HS-5 (cell line): ENCODE measurements at places on chromosomes 16 and 17.

DNA sequence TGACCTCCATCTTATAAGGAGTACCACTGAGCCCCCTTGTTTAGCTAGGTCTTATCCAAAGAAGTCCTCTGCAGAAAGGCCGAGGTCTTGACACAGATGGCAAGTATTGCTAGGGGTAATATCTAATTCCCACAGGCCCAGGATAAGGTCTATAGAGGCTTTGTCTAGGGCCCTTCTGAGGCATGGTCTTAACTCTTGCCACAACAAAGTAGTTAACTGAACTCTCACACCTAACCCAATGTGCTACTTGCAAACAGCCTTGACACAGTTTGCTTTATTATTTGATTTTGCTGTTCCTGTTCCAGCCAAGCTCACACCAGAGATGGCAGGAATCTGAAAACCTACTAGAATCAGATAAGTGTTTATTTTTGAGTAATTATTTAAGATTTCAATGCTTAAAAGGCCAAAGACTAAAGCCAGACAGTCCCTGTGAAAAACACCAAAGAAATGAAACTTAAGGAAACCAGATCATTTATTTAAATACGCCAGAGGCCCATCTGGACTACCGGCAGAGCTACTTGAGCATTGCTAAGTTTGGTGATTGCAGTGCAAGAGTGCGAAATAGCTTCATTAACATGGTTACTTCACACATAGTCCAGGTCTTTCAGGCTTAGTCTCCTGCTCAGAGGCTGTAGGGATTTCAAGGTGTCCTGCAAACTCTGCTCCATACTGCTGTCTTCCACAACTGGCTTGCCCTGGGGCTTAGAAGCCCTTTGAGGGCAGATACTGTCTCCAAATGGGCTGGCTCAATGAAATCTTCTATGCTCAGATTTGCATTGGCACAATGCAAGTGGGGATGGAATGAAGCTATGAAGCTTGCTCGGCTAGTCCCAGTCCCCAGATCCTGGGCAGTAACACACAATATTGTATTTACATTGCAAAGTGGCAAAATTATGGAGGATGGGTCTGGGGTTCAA, 28.5 kb upstream of the SUPT4H1 start:
- no peak for DNase-seq

DNA sequence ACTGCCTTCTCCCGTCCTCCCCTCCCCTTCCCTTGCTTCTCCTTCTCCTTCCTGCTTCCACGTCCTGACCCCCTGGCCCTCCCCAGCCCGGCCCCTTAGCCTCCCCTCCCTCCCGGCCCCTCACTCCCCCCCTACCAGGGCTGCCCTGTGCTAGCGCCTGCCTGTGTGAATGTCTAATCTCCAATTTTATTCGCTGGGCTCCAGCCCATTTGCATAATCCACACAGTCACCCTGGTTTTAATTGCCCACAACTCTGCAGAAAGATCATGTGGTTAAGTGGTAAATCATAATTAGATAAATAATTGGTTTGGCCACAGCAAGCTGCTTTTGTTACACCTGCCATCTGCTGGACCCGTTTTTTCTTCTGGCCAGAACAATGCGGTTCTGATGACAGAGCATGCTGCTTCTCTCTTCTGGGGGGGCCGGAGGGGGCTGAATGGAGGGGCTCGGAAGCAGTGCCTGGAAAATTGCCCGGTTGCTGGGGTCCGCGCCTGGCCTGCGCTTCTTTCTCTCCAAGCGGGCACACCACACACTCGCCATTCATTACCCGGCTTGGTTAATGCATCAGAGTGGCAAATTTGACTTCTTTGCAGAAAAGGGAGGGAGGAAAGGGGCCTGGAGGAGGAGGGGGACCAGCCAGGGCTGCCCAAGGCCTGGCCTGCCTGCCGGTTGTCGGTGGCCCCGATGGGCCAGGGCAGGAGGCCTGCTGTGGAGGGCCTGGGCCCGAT, 19.5 kb upstream of the GSE1 start:
- DNase-seq, result no peak

- DNase-seq, result no peak
Measured at GRCh38 chr17:82937411-82938371, 97.9 kb upstream of the ZNF750 start.

GRCh38 chr17:76007131-76007849, 6.6 kb downstream of the CDK3 start:
- no peak for DNase-seq

- peak; percentile 39 for DNase-seq
Measured at GRCh38 chr17:69523244-69523861, 108.9 kb downstream of the MAP2K6 start.

DNA sequence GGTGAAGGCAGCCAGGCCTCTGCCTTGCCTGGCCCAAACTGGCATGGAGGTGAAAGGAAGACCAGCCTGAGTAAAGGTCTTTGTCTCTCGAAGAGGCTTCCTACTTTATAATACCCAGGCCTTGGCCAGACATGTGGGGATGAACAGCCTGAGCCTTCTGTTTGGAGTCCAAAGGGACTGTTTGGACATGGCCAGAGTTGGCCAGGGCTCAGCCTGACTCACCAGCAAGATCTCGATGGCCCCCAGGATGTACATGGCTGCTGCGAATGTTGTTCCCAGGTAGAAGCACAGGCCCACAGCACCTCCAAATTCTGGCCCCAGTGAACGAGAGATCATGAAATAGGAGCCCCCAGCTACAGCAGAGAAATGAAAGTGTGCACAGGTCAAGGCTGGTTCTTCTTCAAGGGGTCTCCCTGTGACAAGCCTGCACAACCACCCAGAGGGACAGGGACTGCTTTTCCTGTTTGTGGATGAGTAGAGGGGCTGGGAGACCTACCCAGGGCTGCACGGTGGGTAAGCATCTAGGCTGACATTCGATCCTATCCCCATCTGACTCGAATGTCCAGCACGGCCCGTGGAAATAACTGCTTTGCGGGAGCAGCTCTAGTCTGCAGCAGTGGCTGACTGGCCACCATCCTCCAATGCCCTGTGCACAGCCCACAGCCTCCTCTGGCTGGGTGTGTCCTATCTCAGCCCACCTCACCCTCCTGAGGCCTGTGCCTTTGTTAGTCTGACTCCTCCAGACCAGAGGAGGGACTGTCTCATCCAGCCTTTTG, 10.7 kb upstream of the LCAT start:
- no peak for DNase-seq

DNA sequence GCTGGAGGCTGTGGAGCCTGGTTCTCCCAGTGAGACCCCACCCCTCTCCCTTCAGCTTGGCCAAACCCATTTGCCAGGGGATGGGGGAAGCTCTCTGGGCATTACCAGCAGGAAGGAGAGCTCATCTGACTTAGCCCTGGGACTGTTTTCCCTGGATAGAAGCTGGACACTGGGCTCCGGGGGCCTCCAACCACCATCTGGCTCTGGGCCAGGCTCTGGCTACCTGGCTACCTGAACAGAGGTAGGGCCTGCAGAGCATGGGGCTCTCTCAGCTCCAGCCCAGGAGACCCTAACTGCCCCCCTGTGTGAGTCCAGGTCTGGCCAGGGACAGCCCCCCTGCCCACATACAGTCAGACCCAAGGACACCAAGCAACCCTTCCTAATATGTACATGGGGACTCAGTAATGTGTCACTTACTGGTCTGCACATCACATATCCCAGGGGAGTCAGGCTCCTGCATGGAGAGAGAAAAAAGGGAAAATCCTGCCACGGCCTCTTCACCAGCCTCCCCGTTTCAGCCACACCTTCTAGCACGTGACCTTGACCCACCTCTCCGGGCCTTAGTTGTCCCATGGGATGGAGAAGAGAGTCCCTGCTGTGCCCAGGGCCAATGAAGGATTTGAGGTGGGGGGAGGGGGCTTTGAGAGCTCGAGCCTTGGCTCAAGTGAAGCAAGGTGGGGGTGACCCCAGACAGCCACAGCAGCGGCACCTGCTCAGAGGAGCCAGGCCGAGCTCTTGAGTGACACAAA, 13.8 kb downstream of the CNGB1 start:
- no peak for DNase-seq

GRCh38 chr16:27890866-27891265, 172.6 kb downstream of the GSG1L start:
- no peak for DNase-seq

DNA sequence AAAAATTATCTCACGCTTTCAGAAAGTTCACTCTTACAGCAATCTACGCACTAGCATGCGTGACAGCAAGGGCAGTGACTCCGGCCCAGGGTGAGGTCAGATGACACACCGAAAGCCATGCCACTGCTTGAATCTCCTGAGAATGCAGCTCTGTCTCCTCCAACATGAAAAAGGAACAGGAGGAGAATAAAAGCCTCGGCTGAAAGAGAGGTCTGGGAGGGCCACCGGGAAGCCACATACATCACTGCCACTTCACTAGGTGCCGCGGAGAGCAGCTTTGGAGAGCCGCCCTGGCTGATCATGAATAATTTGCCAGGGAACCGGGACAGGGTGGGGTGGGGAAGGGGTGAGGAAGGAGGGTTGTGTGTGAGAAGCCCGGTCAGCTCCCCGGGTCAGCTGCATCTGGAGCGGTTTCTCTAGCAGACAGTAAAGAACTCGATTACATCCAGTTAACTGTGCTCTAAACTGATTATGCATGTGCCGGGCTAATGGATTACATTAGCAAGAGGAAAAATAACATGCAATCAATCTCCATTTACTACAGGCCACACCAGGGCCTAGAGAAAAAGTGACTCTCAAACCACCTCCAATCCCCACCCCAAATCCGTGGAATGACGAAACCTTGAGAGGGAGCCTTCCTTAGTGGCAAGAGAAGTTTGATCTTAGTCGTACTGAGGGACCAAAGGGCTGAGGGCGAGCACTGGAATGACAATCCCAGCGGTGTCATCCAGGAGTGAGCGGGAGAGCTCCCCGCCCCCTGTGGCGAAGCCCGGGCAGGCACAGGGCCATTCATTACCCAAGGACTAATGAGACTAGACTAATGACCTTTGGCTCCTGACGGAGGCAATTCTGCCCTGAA, 100.3 kb downstream of the ZFHX3 start:
- DNase-seq, result no peak

- DNase-seq, result no peak
Measured at GRCh38 chr17:3904501-3904900, 11.6 kb upstream of the CAMKK1 start.

GRCh38 chr16:59573528-59574271, 839.6 kb upstream of the GOT2 start:
- peak; percentile 87 for DNase-seq

- peak; percentile 37 for DNase-seq
Measured at GRCh38 chr17:65198653-65199382, 61.6 kb downstream of the RGS9 start.

GRCh38 chr17:2551928-2552327, 40.2 kb upstream of the METTL16 start:
- no peak for DNase-seq

DNA sequence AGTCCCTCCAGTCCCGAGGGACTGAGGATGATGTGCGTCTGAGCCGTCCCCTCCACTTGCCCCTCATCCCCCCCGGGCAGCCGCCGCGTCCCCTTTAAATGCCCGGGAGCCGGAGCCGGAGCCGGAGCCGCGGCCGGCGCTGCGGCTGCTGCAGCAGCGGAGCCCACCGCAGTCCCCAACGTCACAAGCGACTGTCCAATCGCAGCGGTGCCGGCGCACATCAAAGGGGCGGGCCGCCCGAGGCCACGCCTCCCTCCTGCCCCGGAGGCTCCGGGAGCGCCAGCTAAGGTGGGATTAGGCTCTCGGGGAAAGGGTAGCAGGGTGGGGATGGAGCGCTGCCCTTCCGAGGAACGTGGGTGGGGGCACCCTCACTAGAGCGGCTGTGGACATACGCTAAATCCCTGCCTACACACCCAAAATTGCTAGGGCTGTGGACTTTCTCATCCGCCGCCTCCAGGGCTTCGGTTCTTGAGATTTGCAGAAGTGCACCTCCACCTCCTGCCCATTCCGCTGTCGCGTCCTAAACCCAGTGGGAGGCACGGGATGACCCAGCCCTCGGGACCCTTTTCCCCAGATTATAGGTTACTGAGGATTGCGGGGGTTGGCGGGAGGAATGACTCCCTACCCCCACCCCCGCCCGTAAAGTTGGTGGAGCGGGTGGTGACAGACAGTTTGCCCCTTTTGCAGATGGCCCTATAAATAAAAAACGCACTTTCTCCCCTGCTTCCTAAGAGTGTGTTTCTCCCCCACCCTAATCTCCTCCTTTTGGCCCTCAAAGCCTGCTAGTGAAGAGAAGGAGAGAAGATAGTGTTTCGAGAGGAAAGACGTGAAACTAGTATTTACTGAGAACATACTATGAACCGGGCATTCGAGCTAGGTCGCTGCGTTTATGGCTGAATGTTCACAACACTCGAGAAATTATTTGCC, at the start of gene PHOSPHO1:
Gene PHOSPHO1 (minus strand): TSS at position 152 of the 927 bp plus-strand sequence. CDS start 4,096 bp downstream, outside the sequence.
- no peak for DNase-seq

GRCh38 chr16:84570739-84571403, 47.0 kb downstream of the COTL1 start:
- no peak for DNase-seq

- DNase-seq, result no peak
Measured at GRCh38 chr17:80904036-80904753, 87.4 kb upstream of the CHMP6 start.

DNA sequence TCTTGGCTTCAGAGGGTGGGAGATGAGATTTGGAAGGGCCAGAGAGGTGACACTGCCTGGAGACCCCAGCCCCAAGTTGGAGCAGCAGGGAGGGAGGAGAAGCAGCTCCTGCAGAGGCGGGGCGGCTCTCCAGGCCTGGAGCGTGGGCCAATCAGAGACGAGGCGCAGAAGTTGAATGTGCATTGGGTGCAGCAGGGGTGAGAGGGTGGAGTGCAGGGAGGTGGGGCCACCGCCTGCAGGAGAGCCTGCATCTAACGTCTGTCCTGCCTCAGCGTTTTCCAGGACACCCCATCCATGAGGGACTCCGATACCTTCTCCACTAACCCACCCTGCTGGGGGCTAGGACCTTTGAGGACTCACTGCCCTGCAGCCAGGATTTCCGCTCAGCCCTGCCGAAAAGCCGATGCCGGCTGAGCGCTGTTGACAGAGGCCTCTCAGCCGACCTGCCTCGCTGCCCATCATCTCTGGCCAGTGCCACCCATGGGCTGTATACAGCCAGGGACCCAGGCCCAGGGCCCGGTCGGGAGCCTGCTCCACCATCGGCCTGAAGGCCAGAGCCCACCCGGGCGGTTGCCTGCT, 146.2 kb downstream of the ENGASE start:
- DNase-seq, result no peak

- no peak for DNase-seq
Measured at GRCh38 chr16:81513204-81514040, 68.8 kb downstream of the CMIP start.

- no peak for DNase-seq
Measured at GRCh38 chr17:58279016-58279711, 1.6 kb downstream of the MPO start.

GRCh38 chr16:77172951-77173350, 18.0 kb upstream of the MON1B start:
- no peak for DNase-seq

GRCh38 chr17:22435231-22435974, 743.1 kb downstream of the KCNJ18 start:
- no peak for DNase-seq

DNA sequence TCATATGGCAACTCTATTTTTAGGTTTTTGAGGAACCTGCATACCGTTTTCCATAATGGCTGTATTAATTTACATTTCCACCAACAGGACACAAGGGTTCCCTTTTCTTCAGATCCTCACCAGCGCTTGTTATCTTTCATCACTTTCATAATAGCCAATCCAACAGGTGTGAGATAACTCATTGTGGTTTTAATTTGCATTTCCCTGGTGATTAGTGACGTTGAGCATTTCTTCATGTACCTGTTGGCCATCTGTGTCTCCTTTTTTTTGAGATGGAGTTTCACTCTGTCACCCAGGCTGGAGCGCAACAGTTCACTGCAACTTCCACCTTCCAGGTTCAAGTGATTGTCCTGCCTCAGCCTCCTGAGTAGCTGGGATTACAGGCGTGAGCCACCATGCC, 36.2 kb upstream of the ABCC3 start:
- DNase-seq, result no peak

GRCh38 chr17:16108386-16108785, 106.9 kb downstream of the NCOR1 start:
- DNase-seq, result no peak

- no peak for DNase-seq
Measured at GRCh38 chr17:38710985-38711384, 5.9 kb downstream of the MLLT6 start.
